NCI-H460 (cell line): ENCODE measurements at places on chromosomes 5 and 9. TPM values are rescaled to one million over a fixed set of nuclear protein-coding genes. Genes with fewer than 3 reads are reported as not detected.

DNA sequence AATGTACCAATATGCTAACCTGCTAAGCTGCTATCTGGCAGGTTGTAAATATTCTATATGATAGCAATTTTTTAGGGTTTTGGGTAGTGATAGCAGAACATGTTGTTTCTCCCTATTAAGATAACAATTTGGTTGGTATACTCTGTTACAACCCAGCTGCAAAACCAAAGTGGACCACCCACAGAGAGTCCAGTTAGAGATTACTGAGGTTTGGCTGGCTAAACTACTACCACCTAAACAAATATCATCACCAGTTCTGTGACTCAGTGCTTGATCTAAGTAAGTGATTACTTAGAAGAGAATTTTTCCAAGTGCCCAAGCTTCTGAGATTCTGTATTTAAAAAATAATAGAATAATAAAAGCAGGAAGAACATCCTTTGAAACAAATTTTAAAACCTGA lies 72.3 kb downstream of the XRCC4 start:
- DNase-seq = no peak

DNA sequence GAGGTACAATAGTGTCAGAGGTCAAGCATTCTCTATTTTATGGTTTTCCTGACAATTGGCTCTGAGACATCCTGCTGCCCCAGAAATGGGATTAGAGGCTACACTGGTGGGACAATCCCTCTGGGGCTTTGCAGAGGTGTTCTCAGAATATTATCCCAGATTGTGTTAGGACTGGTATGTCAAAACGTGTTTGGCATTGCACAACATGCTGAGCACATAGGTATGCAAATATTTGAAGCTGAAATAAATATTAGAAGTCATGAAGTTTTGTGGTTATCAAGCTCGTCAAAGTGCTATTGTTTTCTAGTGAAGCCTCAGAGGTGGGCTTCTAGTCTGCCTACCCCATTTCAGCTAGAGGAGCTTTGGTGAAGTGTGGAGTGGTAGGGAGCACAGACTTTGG lies 304.4 kb downstream of the MAN2A1 start:
- no peak for DNase-seq

DNA sequence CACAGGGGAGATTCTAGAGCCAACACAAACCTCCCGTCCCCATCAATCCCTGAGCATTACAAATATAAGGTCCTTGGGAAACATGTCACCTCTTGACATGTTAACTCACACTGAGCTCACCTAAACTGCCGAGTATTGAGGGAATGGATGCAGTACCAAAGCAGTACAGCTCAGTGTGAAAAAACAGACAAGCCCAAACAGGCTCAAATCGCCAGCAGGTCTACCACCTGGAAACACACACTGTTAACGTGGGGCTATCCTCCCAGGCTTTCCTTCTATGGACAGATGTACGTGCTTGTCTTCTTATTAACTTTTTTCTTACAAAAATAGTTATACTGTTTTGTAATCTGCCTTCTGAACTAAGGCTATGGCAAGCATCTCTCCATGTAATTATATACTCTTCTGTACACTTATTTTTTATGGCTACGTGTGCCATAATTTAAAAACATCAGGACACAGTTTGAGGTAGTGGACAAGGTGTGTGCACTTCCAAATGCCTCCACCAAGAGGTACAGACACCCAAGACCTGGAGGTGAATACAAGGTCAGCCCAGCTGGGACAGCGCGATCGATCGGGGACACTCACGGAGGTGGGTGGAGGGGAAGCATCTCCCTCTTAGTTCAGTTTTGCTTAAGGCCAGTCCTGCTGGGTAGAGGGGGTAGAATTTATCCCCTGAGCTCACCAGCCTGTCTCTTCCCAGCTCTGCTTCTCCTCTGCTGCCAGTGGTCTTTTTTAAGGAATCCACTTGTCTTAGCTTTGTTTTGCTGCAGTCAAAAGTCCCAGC lies 76.5 kb downstream of the DAP start:
- DNase-seq = no peak

- DNase-seq = peak; percentile 88
These were observed 27.3 kb upstream of the FGF1 start for GRCh38 chr5:142713121-142713706.

GRCh38 chr9:95738438-95738837 lies 137.1 kb upstream of the ERCC6L2 start:
- DNase-seq = no peak

The SPATA31A3 gene
- total RNA-seq = not detected in 2 replicates

DNA sequence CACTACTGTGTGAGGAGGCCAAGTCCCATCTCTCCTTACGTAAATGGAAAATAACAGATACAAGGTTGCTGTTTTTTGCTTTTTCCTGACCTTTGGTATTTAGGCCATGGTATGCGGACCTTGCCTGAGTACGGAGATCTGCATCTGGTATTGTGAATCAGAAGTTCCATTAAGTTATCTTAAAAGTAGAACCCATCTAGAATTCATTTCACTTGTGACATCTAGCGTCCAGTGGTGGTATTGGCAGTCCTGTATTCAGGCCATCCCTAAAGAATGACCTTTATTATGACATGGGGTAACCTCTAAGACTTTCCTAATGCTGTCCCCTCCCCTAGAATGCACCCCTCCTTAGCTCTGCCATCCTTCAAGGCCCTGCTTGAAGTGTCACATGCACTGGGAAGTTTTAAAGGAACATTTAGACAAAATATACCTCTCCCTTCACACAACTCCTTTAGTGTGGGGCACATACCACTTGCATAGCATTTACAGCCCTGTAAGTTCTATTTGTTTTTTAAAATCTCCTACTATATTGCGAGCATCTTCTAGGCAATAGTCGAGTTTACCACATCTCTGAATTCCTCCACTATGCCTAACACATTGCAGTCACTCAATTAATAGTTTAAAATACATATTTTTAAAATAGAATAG lies 1.9 kb upstream of the SPDL1 start:
- DNase-seq = peak; percentile 64

DNA sequence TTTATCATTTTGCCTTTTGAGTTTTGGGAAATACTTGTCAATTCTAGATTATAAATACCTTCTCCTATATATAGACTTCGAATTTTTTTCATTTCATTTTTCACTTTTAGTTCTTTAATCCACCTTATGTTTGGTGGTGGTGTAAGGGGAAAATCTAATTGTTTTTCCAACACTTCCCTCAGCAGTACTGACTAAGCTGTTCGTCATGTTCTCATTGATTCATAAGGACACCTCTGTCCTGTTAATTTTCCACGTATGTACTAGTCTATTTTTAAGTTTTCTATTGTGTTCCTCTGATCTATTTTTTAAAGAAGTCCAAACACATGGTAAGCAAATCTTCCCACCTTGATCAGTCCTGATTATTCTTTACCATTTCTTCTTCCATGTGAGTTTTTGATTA lies 254.2 kb downstream of the SYK start:
- no peak for DNase-seq

DNA sequence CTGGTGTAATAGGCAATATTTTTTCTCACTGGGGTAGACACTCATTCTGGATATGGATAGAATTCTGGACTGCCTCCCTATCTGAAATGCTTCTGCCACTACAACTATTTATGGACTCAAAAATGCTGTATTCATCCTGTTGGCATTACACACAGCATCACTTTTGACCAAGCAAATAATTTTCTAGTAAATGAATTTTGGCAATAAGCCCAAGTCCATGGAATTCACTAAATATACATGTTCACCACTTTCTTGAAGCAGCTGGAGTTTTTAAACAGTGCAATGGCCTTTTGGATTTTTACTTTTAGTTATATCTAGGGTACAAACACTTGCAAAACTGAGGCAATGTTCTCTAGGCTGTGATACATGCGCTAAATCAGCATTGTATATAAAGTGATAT lies 724.9 kb upstream of the EDIL3 start:
- DNase-seq = no peak

- DNase-seq = no peak
These were observed 581.8 kb downstream of the TAF11L14 start for GRCh38 chr5:18216016-18216415.

DNA sequence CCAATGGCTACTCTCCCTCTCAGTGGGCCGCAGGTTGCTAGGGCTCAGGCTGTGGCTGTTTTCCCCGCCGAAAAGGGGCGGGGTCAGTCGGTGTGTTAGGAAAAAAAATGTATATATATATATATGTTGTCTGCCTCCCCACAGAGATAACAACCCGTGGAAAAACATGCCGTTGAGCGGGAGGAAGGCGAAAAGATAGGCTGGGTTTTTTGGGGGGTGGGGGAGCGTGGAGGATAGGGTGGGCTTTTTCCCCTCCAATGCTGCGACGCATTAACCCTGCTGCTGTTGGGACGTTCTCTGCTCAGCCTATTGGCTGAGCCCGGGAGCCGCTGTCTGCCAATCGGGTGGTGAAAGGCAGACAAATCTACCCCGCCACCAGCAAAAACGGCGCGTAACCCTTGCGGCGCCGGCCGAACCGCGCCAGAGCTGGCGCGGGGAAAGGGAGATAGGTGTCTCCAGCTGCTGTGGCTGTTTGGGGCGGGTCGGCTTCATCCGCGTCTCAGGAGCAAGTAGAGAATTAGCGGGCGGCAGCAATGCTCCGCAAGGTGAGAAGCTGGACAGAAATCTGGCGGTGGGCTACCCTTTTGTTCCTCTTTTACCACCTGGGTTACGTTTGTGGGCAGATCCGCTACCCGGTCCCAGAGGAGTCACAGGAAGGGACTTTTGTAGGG lies at the start of gene PCDHGC4:
PCDHGC4 (plus strand) TSS at position 390 of the 671 bp plus-strand sequence; CDS start at position 534, 144 bp downstream.
- DNase-seq = no peak

DNA sequence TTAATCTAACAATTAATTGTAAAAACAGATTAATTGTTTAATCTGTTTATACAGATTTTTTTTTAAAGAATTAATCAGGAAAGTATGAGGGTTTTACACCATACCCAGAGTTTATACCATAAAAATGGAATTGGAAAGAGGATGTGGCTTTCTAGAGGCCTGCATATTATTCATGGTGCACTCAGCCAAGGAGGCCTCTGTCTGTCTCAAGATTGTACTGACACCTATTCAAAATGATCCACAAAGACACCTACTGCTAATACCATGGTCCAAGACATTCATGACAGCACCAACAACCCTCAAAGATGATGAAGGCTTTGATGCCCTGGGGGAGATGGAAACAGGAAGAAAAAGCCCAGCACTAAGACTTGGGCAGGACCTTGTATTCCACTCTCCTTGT lies 58.1 kb upstream of the MAST4 start:
- DNase-seq = no peak

DNA sequence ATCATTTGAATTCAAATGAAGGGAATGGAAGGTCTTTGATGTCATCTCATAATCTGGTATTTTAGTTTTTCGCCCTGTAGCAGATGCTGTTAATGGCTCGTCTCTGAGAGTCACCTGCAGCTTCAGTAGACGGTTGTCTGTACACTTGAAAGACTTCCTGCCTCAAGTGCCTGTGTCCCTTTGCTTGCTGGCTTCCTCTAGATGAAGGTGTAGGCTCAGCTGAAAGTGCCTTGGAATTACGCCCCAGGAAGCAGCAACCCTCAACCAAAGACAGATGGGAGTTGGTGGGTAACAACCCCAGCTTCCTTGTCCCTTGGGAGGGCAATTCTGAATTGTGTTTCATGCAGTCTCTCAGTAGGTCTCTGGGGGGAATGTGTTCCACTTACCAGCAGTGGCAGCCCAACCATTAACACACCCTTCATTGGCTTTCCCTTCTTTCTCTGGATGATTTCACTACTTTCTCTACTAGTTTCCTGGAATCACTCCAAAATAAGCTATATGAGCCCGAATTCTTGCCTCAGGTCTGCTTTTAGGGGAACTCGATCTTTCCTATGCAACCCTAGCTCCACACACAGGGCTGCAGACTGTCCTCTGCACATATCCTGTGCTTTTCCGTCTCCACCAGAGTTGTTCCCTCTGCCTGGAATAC lies 395.6 kb downstream of the DMAC1 start:
- no peak for DNase-seq

GRCh38 chr9:92615790-92616189 lies 54.1 kb downstream of the IPPK start:
- no peak for DNase-seq

- no peak for DNase-seq
These were observed at the start of gene SPINK5 for GRCh38 chr5:148063861-148064260. Gene SPINK5 (plus strand): TSS chr5:148063980. CDS start chr5:148064045, 65 bp downstream.

The ZBTB26 gene
- 5.9 and 8.2 TPM in 2 replicates for total RNA-seq
